ENCODE measurements at places on chromosomes 12 and 14.

- DNase-seq: no peak
Measured at GRCh38 chr12:75722714-75723200, 211.3 kb upstream of the KRR1 start.

GRCh38 chr12:90631591-90632212, 323.3 kb downstream of the CCER1 start:
- DNase-seq: no peak

- DNase-seq: no peak
Measured at GRCh38 chr12:51829011-51829481, 19.5 kb downstream of the FIGNL2 start.

DNA sequence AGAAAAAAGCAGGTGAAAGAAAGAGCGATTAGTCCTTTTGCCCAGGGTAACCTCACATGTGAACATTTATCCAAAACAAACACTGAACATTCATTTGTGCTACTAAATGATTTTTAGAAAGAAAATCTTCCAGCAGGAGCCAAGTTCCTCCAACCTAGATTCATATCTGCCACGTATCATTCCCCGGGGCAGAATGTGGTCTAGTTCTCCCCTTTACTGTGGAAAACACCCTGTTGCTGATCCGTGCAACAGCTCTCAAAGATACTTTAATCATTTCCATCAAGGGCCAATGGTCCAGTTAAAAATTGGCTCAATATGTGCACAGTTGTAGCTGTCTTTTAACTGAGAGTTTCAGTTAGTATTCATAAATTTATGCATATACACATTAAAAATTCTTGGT, 479.1 kb downstream of the ATP23 start:
- DNase-seq: no peak

DNA sequence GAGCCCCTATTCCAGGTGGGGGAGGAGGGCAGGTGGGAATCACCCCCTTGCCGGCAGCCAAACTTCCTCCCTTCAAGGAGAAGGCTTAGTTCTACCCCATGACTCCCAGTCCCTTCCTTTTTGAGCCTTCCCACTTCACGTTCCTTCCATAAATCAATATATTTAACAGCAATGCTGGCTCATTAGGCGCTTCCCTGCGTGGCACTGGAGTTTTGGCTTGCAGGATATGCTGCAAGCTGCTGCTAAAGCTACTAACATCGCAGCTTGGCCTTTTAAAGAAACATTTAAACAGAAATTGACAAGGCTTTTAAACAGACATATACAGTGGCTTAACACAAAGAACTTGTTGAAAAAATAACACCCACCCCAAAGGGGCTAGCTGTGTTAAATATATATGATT, 308.0 kb upstream of the FKBP4 start:
- DNase-seq: no peak

DNA sequence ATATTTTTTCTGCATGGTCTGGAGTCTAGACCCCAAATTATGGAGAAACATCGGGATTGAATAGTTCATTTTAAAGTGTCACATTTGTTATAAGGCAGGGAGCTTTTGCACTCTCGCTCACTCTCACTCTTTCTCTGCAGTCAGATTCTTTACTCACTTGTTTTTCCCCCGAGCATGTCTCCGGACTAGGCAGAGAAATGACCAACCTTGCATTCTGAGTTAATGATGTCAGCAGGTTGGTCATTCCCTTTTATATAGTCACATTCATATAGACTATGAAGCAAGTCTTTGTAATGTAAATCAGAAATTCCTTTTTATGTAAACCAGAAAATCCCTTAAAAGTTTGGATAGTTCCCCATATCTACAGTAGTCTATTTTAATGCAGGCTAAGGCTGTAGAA, 4.1 kb downstream of the C12orf75 start:
- no peak for DNase-seq

GRCh38 chr12:106001105-106001836, 137.5 kb downstream of the NUAK1 start:
- no peak for DNase-seq

- no peak for DNase-seq
Measured at GRCh38 chr12:94107910-94108309, 40.5 kb upstream of the PLXNC1 start.

- no peak for DNase-seq
Measured at GRCh38 chr14:35333264-35333730, 41.1 kb downstream of the PSMA6 start.

DNA sequence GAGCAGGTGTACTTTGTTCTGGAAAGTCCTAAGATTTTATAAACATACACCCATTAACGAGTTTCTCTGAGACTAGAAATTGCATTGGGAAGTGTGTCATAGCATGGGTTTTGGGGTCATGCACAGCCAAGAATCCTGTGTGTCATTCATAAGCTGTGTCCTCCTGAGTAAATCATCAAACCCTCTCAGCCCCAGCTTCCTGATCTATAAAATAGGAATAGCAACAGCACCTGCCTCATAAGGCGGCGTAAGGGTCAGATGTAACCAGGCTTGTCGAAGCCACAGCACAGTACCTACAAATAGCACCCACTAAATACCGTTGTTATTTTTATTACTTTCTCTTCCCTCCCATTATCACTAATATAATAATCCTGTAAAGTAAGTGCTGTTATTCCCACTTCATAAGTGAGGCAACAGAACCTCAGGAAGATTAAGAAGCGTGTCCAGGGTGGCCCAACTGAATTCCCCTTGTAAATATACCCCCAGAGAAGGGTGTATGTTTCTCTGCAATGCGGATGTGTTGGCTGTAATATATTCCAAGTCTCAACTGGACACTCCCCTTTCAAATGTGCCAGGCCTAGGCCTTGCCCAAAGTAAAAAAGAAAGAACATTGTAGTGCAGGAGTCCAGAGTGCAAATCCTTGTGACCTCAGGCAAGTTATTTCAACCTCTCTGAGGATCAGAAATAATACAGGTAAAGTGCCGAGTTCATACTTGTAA, 188.3 kb upstream of the BCL2L14 start:
- DNase-seq: no peak

DNA sequence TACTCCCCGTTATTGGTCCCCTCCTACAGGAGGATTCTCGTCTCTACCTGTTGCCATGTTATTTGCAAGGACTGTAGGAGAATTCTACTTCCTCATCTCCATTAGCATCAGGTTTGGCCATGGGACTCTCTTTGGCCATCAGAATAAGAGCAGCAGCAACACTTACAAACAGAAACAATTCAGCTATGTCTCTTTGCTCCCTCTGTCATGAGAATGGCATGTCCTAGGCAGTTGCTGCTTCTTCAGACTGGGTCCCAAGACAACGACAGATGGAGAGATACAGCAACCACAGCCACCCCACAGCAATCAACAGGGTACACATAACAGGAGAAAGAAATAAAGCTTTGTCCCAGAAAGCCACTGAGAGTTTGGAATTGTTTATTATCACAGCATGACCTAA, 19.7 kb downstream of the SLC41A2 start:
- no peak for DNase-seq

DNA sequence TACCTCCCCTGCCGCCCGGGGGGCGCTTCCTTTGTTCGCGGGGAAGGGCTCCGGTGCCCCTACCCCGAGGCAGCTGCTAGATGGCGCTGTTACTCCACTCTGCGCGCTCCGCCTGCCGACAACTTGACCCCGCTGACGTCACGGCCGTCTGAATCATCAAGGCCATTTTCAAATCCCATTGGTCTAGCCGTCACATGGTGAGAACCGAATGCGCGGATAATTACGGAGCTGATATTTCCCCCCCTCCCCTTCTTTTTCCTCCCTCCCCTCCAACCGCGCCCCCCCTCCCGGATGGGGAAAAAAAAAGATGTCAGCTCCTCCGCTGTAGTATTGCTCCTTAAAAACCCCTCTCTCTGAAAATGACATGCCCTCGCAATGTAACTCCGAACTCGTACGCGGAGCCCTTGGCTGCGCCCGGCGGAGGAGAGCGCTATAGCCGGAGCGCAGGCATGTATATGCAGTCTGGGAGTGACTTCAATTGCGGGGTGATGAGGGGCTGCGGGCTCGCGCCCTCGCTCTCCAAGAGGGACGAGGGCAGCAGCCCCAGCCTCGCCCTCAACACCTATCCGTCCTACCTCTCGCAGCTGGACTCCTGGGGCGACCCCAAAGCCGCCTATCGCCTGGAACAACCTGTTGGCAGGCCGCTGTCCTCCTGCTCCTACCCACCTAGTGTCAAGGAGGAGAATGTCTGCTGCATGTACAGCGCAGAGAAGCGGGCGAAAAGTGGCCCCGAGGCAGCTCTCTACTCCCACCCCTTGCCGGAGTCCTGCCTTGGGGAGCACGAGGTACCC, at the start of gene HOXC10:
Gene HOXC10, plus strand, starts transcription at position 246 of the 791 bp plus-strand sequence. Its CDS starts 114 bp downstream, at position 360.
- DNase-seq: no peak

GRCh38 chr12:119589097-119589496, 4.5 kb upstream of the TMEM233 start:
- DNase-seq: no peak

GRCh38 chr14:78071016-78071549, 99.1 kb upstream of the NRXN3 start:
- DNase-seq: no peak

DNA sequence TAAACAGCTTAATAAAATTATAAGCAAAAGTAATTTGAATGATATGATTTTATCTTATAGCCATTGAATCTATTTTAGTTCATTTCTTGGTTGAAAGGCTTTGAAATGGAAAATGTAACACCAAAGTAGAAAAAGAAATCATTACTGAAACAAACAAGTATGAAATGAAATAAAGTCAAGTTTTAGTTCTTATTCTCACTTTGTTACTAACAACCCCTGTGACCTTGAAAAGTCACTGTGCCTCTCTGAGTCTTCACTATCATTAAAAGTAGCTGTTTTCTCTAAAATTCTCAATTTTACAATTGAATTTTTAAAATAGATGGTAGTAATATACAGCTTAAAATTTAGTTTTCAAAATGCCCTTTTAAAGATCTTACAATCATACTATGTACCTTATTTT, 32.4 kb upstream of the SLC17A8 start:
- no peak for DNase-seq

- DNase-seq: no peak
Measured at GRCh38 chr12:50488801-50489200, 16.0 kb upstream of the DIP2B start.

GRCh38 chr14:87063181-87063580, 929.8 kb downstream of the GALC start:
- no peak for DNase-seq

DNA sequence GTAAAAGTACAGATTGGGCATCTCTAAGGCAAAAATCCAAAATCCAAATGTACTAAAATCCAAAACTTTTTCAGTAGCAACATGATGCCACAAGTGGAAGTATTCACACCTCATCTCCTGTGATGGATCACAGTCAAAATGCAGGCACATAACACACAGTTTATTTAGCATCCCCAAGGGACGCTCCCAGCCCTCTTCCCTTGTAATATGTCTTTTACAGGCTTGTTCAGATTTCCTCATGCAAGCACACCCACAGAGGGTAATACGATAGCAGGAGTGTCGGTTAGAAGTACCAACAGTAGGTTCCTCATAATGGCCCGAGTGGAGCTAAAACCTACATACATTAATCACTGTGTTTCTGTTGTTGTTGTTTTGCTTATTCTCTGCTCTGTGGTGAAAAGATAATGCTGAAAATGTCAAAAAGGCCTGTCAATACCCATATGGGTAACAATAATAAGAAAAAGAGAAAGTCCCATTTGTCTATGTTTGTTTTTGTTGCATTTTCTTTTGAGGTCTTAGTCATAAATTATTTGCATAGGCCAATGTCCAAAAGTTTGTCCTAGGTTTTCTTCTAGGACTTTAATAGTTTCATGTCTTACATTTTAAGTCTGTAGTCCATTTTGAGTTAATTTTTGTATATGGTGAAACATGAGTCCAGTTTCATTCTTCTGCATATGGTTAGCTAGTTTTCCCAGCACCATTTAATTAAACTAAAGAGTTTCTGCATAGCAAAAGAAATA, 133.1 kb downstream of the LRIG3 start:
- DNase-seq: no peak

DNA sequence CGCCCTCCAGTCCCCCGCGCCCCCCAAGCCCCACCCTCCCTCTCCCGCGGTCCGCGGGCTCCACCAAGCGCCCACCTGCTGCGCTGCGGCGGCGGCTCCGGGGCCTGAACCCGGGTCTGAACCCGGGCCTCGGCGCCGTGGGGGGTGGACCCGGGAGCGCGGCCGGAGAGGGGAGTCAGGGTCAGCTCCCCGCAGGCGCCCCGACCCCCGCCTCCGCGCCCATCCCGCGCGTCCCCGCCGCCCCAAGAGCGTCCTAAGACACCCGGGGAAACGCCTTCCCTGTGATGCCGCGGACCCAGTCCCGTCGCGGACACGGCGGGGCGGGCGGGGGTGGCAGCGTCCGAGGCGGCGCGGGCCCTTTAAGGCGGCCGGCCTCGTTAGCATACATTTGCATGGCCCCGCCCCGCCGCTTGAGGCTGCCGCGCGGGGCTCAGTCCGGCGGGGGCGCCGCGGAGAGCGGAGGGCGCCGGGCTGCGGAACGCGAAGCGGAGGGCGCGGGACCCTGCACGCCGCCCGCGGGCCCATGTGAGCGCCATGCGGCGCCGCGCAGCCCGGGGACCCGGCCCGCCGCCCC, at the start of gene MMP17:
Gene MMP17, plus strand, starts transcription at position 433 of the 574 bp plus-strand sequence. Its CDS starts 102 bp downstream, at position 535.
- DNase-seq: no peak

DNA sequence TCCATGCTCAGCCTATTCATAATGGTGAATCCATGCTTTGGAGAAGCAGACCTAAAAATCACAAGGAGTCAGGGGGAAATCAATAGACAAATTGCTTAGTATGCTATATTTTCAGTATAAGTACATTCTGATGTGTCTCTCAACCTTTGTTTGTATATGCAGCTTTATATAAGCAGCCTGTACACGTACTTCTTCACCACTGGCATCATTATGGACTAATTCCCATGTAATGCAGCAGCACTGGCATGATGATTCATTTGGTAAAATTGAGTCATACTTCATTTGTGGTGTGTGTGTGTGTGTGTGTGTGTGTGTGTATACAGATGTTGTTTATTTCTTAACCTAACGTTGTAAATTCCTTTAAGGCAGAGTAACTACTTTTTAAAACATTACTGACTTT, 10.9 kb downstream of the DCP1B start:
- DNase-seq: no peak

DNA sequence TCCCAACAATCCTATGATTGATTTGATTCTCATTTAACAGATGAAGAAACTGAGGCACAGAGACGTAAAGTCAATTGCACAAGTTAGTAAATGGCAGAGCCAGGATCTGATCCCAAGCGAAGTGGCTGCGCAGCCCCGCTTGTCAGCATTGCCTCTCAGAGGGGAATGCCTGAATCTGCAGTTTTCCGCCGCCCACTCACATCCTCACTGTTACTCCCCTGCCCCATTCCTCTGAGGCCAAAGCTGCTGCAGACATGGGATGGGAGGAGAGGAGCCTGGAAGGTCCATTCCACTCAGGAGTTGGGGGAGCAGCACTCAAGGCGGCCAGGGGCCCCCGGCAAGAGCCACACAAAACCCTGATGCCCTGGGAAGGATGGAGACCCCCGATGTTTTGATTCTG, 1.0 kb downstream of the NRIP2 start:
- no peak for DNase-seq

DNA sequence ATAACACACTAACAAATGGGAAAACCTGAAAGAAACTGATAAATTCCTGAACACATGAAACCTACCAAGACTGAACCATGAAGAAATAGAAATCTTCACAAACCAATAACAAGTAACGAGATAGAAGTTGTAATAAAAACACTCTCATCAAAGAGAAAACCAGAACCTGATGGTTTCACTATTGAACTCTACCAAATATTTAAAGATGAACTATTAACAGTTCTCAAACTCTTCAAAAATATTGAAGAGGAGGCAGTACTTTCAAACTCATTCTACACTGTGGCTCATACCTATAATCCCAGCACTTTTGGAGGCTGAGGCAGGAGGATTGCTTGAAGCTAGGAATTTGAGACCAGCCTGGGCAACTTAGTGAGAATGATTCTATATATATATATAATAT, 48.4 kb upstream of the TMTC2 start:
- DNase-seq: no peak

GRCh38 chr14:79383031-79383430, 828.3 kb downstream of the DIO2 start:
- DNase-seq: no peak

GRCh38 chr12:23950210-23950774, 822 bp upstream of the SOX5 start:
- peak; percentile 31 for DNase-seq

All from anterior cingulate cortex (tissue), 58 donors.